ENCODE measurements at places on chromosomes 16 and 17.

DNA sequence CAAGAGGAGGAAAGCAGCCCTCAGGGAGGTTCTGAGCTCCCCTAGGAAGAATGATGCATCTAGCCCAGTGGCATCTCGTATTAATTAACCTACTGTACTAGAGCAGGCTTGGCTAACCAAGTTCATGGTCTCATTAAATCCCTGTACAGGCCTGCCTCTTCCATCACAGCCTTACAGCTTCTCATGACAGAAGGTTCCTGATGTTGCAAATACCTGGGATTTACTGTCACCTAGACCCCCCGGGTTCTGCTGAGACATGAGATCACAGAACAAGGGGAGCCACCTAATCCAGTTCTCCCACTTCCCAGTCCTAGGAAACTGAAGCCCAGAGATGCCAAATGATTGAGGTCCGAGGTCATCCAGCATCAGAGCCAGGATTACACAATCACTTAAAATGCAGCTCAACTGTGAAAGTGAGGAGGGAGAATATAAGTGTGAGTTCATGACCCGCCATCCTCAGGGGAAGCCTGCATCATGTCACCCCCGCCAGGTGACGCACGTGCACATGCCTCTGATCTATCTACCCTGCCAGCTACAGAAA, 23.9 kb downstream of the ACLY start:
- DNase-seq = no peak

DNA sequence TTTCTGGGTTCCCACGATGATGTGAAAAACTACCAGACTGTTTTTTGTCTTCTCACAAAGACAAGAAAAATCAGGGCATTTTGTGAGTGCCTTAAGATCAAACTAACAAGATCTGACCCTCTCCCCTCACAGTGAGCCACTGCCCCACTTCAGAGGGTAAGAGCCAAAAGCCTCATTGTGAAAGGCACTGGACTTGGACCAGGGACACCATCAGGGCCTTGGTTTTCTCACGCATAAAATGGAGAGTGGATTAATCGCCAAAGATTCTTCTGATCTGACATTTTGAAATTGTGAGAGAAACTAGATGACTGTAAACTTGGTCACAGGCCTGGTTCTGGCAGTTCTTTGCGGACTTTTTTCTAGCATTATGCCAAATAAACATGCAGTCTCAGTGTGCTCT, 21.0 kb upstream of the ENDOV start:
- DNase-seq = no peak

DNA sequence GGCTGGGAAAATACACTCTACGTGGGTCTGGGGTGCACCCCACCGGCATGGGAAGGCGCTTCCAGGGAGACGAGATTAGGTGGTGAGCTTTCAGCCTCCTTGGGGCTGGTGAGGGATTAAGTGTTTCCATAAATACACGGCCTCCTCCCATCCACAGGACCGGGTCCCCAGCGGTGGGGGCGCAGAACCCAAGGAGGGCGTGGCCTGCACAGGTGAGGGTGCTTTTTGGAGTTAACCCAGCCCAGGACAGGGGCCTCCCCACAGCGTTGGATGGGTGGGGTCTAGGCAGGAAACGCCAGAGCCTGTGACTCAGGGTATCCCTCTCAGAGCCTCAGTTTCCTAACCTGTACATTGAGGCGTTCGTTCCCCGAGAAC, 1.1 kb downstream of the C16orf74 start:
- DNase-seq = no peak

DNA sequence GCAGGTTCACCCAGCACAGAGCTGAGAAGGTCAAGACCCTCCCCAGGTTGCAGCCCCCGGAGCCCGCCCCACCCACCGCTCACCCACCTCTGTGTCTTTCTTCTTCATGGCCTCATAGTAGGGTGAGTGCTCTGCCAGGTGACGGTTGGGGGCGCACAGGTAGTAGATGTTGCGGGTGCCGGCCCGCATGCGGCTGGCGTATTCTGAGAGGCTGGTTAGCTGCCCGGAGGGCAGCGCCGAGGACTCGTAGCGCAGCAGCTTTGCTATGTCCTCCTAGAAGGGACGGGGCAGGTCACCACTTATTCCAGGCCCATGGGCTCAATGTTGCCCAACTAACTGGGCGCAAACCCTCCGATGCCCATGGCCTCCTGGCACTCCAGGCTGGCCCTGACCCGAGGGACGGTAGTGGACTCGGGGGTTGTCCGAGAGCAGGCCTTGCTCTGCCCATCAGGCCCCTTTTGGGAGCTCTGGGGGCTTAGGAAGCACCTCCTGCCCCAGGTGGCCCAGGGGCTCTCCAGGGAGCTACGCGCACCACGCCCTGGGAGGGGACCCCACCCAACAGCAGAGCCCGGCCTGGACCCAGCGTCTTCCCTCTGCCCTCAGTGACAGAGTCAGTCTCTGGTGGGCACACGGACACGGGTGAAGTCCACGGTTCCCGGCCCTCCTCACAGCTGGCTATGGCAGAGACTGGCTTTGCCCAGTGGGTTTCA, 9.9 kb downstream of the DNASE1 start:
- no peak for DNase-seq

- DNase-seq = no peak
Observed at GRCh38 chr17:80970762-80971703, 20.6 kb upstream of the CHMP6 start.

DNA sequence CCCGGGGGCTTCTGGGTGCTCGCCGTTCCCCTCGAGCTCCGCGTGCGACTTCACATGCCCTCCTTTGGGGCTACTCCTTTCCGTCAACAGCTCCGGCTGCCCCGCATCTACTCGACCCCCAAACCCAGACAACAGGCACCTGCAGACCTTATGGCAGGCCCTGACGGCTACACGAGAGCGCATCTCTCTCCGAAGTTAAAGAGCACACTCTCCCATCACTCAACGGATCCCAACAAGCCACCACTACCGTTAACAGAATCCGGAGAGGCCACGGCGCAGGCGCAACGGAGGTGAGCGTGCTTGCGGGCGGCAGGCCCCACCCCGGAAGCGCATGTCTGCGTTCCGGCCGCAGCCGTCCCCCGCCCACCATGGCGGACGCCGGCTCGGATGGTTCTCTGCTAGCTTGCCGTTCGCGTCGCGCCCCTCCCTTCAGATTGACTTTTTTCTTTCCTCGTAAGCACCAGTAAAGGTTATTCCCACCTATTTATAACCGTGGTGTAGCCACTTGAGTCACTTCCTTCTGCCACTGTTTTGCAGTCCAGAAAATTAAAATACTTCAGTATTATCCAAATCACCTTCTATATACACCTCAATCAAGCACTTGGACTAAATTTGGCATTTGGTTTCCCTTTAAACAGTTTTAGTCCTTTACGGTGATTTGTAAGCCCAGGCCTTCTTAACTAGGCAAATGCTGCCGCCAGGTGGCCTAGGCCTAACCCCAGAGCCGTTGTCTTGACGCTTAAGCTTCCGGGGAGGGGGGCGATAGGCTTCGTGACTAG, at the start of gene POLG2:
Gene POLG2 (minus strand): TSS at position 269 of the 779 bp plus-strand sequence. CDS start 86 bp downstream, at position 183.
- DNase-seq = peak; percentile 90

- no peak for DNase-seq
Observed at GRCh38 chr16:14179116-14179515, 108.0 kb downstream of the MRTFB start.

- no peak for DNase-seq
Observed at GRCh38 chr16:27470567-27471431, 68.8 kb downstream of the IL21R start.

- no peak for DNase-seq
Observed at GRCh38 chr17:7336240-7337175, at the start of gene ACAP1. TSS of gene ACAP1 (plus strand) at chr17:7336529. CDS start at chr17:7336735, 206 bp downstream.

- DNase-seq = no peak
Observed at GRCh38 chr17:81294512-81295030, 536 bp downstream of the SLC38A10 start.
